Panc1 (cell line): ENCODE measurements at places on chromosomes 6 and 20.

GRCh38 chr20:10454151-10454750 is 19.1 kb downstream of the SLX4IP start:
- DNase-seq = no peak

GRCh38 chr6:139250296-139251044 is 41.3 kb downstream of the TXLNB start:
- no peak for DNase-seq

DNA sequence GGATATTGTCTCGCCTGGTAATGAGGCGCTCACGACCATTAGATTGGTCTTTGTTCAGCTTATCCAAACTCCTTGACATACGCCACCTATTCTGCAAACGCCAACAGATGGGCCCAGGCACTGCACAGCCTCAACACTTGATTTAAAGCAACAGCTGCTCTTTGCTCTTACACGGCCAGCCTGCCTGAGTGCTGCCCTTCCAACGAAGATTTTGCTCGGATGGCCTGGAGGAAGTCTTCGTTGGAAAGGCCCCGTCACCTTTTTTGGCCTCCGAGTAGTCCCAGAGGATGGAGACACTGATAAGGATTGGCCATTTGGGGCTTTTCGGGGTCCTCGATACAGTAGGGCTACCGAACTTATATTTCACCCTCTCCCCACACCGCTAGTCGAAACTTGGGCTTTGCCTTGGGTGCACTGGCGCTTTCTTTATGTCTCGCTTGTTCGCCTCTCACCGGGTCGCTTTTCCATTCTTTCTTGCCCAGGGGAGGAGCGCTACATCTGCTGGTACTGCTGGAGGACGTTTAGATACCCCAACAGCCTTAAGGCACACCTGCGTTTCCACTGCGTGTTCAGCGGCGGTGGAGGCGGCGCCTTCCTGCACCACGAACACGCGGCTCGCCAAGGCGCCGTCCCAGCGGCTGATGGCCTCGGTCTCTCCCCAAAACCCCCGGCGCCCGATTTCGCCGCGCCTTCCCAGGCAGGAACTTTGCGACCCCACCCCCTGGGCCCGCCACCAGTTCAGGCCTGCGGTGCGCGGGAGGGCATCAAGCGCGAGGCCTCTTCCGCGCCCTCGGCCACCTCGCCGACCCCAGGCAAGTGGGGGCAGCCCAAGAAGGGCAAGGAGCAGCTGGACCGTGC is 6.1 kb downstream of the PRDM13 start:
- no peak for DNase-seq

GRCh38 chr6:30678964-30679726 is 6.3 kb upstream of the DHX16 start:
- DNase-seq = no peak

DNA sequence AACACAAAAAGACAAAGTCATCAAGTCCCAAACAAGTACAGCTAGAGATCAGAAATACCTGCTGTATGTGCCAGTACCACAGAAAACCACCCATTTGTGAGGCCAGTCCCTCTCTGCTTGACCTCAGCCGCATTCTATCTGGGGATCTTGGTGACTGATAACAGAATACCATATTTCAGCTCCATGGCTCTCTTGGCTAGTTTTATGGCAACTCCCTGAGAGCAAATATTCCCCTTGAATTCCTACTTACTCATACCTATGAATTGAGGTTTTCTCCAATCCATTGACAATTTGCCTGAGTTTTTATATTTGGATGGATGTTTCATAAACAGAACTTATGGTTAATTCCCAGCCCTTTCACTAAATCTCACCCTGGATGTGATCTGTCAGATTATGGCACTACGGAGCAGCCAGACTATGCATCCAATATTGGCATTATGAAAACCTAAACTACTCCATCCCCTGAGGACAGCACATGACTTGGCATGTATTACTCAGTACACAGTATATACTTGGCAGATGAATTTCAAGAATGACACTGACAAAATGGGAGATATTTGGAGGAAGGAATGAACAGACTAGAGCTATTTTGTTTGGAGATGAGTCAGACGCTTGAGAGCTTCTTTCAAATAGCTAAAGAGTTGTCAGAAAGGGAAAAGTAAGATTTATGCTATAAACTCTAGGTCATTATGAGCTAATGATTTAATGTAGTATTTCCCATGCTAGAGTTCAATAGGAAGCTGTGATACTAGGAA is 95.7 kb downstream of the PRDM1 start:
- DNase-seq = no peak

DNA sequence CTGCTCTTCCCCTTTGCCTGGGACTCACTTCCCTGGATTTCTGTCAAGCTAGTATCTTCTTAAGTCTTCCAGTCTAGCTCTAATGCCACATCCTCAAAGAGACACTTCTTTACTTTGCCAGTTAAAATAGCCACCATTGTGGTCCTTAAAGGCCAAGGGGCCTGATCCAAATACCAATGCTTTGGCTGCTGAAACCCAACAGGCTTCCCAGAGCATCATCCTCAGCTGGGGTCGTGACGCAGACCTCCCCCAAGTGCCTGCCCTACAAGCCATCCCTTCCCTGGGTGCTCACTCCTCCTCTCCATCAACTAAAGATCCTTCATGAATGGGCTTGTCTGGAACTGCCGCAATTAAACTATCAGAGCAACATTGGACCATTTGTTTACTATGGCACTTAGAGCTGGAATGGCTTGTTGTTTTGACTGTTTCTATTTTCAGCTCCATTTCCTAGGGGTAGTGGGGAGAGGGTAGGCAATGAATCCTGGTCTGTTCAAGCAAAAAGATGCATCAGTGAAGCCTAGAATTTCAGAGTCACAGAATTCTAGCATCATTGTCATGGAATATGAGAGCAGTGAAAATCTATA is 79.6 kb upstream of the SIRPA start:
- no peak for DNase-seq

- no peak for DNase-seq
Measured at GRCh38 chr20:9981829-9982228, 53.0 kb upstream of the ANKEF1 start.

- DNase-seq = no peak
Measured at GRCh38 chr6:84182001-84182400, 45.4 kb downstream of the CEP162 start.

DNA sequence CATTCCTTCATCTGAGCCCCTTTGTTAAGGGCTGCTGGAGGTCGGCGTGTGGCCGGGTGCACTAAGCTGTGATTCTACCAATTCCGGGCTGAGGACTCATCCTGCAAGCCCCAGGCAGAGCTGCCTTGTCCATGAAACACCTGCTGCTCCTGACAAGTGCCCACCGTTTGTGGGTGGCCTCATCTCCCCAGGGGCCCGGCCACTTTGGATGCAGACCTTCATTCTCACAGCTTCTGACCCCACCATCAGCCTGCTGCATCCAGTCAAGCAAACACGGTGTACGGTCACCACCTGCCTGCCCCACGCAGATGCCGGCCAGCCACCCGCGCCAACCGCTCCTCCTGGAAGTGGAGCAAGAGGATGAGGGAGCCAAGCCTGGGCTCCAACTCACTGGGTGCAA is 382.7 kb downstream of the THBS2 start:
- no peak for DNase-seq

DNA sequence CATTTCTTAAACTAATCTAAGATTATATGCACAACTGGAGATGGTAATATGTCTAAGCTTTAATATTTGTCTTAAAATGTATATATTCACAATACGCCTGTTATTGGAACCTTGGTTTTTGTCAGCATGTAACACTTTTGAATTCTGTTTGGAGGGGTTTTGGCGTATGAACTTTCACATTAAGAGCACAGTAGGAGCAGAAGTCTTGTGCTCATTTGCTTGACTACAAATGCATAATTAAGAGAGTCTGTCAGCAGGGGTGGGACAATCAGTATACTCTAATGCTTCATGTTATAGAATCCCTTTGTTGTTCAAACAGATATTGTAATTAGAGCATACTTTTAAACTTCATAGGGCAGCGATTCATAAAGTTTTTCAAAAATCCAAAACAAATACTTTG is 112.8 kb downstream of the QKI start:
- DNase-seq = no peak

DNA sequence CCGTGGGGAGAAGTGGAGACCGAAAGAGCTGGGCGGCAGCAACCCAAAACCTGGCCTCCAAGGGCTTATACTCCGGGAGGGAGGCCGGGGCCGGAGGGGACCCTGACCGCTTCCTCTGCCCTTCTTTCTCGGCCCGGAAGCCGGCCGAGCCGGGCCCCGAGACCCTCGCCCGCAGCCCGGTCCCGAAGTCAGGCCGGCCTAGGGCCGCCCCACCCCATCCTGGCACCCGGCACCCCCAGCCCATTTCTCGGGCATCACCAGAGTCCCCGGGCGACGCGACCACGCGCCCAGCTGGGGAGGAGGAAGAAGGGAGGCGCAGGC is 572 bp upstream of the ZDHHC14 start:
- no peak for DNase-seq

DNA sequence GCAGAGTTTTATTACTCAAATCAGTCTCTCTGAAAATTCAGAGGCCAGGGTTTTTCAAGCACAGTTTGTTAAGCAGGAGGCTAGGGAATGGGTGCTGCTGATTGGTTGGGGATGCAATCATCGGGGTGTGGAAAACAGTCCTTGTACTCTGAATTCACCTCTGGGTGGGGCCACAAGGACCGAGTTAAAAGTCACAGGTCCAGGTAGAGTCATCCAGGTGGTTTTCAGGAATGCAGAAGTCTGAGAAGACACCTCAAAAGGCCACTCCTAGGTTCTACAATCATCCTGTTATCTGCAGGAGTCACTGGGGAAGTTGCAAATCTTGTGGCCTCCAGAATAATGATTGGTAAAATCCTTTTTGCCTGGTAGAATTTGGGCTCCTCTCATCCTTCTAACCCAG is 371.2 kb upstream of the SULF2 start:
- DNase-seq = no peak

DNA sequence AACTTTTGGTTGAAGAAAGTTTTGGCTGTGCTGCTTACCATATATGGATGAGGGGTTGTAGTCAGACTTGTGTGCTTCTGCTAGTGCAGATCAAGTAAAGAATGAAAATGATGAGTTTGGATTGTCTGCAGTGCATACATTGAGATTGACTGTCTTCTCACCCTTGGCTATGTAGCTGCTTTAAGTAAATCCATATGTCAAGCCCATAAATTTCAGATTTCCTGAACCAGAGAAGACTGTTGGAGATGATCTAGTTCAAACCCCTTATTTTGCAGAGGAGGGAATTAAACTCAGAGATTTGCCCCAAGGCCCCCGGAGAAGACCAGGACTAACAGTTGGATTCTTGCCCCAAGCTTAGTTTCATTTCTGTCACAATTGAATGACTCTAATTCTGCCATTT is 67.2 kb downstream of the PKIB start:
- DNase-seq = no peak

GRCh38 chr6:135267085-135267484 is 86.0 kb downstream of the MYB start:
- DNase-seq = no peak

- no peak for DNase-seq
Measured at GRCh38 chr6:26553264-26553634, 15.1 kb downstream of the HMGN4 start.

GRCh38 chr6:52089758-52090348 is 2.4 kb upstream of the PKHD1 start:
- DNase-seq = no peak

DNA sequence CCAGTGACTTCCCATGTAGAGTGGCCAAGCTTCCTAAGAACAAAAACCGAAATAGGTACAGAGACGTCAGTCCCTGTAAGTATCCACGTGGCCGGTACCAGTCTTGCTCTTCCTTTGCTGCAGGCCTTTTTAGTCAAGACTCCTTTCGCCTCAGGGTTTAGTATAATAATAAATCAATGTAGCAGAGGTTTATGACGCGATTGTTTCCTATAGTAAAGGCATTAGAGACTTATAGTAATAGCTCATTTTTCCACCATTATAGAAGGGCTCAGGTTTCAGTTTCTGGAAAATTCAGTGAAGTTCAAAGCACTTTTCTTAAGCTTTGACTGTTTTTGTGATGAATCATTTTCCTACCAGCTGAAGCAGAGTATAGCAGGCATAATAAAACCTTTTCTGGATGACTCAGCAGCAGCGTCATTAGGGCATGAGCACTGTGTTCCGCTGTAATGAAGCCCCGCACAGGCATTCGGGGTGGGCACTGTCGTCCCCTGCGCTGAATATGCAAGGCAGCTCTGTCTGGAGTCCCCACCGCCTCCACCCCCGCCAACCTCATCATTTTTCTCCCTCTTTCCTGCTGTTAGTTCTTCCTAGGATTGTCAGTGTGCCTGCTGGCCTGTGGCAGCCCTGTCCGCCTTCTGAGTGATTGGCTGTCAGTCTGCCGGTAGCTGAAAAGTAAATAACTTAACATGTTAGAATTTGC is 51.3 kb downstream of the PTPN1 start:
- peak; percentile 80 for DNase-seq

DNA sequence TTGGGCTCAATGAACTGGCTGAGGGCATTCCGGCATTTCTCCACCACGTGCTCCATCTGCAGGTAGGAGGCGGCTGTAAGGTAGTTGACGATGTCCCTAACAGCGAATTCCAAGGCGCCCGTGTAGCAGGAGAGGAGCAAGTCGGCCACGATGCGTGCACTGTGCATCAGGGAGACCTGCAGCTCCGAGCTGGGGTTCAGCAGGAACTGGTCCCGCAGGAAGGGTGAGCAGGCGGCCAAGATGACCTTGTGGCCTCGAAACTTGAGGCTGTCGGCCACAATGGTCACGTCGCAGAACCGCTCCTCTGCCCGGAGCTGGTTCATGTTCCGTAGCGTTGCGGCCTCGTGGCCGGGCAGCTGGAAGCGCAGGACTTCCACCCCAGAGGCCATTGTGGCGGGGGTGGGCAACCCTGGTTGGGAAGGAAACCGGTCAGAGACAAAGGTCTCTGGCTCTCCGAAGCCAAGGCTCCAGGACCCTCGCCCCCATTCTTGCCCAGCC is 920 bp downstream of the ZBTB12 start:
- DNase-seq = no peak

- DNase-seq = no peak
Measured at GRCh38 chr6:119278625-119279024, 70.9 kb downstream of the MAN1A1 start.

- no peak for DNase-seq
Measured at GRCh38 chr20:6636209-6637159, 131.0 kb upstream of the BMP2 start.

DNA sequence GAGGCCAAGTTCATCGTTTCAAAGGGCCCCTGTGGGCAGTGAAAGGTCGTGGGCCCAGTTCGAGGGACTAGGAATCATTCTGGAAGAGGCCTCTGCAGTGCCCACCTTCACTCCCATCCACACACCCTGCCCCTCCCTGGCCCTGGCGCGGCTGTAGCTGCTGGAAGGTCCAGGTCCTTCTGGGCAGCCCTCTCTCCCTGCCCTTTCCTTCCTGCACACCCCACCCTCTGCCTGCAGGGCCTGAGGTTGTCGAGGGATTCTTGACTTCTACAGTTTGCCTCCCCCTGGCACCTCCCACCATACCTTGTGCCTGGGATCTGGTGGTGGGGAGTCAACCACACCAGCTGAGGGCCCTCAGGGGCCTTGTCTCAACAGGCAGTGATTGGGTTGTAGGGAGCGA is 4.5 kb upstream of the MYT1 start:
- no peak for DNase-seq

- DNase-seq = no peak
Measured at GRCh38 chr6:50707652-50708300, 5.5 kb upstream of the TFAP2D start.
